ENCODE measurements at places on chromosomes 16 and 17.

GRCh38 chr17:32772453-32773025 lies 104.4 kb downstream of the MYO1D start:
- DNase-seq = no peak

- no peak for DNase-seq
Observed at GRCh38 chr16:85326113-85326793, 214.0 kb upstream of the CIBAR2 start.

DNA sequence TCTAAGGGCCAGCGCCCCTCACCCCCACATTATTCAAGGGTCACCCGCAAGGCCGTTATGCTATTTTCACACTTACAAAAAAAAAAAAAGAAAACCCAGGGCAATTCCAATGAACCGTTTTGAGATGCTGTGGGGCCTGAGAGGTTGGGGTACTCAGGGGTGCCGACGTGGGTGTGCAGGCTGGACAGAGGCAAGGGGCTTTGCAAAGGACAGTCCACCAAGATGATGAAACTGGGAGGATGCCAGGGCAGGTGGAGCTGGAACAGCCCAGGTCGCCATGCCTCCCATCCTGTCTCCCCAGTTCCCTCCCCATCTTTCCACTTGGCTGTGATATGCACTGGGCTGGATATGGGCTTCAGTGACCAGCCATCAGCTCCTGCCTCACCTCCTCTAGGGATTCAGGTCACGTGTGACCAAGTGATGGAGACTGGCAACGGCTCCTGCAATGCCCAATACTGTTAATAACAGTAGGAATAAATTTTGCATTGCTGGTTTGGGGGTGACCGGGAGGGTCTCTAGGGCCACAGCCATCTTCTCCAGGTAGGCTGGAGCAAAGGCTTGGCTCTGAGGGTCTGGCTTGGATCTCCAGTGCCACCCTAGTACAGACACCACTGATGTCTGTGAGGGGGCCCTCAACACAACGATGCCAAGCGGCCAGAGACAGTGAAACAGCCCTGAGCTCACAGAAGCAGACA lies 151.3 kb upstream of the TNRC6C start:
- DNase-seq = no peak

DNA sequence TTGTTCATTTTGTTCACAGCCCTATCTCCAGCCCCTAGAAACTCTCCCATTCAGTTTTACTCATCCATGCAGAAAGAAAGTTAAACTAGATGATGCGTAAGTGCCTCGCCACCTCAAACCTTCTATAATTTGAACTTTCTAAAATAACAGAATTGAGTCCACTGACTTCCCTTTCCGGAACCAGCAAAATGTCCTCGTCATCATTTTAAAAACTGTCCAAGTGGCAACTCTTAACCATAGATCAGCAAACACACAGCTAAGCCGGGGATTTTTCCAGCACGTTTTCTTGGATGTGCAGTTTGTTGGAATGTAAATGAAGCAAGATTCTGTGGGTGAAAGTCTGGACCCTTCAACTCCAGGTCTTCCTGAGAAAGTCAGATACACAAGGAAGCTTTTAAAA lies 369.7 kb upstream of the ERCC4 start:
- DNase-seq = no peak

GRCh38 chr17:34171245-34171818 lies 83.8 kb upstream of the CCL2 start:
- DNase-seq = peak; percentile 18

DNA sequence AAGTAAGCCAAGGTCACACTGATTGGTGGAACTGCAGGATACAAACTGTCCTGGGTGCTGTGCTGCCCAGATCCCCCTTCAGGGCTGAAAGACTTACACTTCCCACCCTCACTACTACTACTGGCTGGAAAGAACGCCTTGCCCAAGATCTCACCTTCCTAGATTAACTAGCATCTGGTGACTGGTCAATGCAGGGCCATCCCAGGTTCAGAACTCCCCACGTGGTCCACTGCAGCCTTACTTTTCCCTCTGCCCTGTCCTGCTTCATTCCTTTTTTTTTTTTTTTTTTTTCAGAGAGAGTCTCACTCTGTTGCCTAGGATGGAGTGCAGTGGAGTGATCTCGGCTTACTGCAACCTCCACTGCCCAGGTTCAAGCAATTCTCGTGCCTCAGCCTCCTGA lies 2.3 kb upstream of the PDZD9 start:
- no peak for DNase-seq

DNA sequence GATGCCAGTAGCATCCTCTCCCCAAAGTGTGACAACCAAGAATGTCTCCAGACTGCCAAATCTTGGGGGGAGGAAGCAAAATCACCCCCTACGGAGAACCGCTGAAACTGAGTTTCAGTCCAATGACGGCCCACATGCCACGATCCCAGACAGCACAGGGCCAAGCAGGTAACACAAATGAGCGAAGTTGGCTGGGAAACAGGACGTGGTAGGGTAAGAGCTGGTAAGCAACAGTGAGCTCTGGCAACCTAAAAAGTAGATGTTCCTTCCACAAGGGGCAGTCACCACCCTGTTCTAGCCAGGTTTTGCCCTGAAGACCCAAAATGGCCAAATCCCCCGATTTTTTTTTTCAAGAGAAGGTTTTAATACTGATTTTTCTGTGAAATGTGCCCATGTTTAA lies 25.4 kb downstream of the ZFHX3 start:
- DNase-seq = no peak

DNA sequence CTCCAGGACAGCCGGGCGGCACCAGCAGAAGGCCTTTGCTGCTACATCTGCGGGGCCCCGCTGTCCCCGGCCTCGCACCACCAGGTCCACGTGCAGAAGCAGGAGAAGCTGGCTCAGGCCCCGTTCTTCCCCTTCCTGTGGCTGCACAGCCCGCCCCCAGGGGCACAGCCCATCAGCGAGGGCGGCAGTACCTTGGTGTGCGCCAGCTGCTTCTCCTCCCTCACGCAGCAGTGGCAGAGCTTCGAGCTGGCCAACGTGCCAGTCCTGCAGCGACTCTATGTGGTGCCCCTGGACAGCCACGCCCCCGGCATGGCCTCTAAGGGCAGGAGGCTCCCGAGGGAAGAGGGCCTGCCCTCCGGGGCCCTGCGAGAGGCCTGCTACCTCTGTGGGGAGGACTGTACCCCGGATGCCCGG lies 58.3 kb upstream of the CIBAR2 start:
- DNase-seq = no peak

DNA sequence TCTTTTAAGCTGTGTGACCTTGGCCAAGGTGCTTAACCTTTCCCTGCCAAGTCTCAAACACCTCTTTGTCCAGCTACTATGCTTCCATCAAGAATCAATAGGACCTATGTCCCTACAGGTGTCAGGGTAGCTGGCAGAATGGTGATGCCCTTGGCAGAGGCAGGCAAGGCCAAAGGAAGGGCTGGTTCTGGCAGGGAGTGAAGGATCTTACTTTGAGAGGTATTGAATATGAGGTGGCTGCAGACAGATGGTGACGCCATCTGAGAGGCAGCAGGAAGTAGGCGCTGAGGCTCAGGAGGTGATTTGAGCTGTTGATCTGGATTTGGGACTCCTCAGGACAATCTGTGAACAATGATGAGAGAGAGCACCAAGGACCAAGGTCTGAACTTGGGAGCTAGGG lies 12.5 kb downstream of the ABCC3 start:
- DNase-seq = no peak

DNA sequence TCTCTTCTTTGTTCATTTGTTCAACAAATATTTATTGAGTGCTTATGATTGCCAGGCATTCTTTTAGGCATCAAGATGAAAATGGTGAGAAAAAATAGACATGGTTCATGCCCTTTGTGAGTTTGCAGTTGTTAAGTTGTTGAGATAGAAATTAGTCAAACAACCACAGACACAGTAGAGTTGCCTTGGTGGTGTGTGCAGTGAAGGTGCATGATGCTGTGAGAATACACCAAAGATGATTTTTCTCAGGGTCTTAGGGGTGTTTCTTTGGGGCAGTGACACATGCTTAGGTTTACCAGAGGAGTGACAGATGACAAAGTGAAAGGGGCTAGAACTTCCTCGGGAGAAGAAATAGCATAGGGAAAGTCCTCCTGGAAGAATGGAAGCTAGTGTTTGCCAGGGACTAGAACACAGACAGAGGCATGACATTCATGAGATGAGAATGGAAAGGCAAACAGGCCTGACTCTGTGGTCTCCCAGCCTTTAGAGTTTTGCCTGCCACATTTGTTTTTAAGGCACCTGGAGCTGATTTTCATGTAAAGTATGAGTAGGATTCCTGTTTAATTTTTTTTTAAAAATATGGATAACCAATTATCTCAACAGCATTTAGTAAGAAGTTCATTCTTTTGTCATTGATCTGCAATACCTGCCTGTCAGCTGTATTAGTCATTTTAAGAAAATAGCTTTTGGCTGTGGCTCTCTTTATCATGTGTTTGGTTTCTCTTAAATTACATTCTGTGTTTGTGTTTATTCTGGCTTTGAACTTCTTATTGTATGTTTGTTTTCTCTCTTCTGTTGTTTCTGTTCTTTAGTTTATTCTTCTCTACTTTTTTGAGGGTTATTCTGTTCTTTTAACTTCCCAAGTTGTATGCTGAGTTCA lies 36.6 kb downstream of the CYLD start:
- DNase-seq = no peak

GRCh38 chr17:62778990-62779681 lies 29.0 kb downstream of the MARCHF10 start:
- no peak for DNase-seq

GRCh38 chr17:67414130-67414529 lies 37.0 kb downstream of the PITPNC1 start:
- DNase-seq = no peak

DNA sequence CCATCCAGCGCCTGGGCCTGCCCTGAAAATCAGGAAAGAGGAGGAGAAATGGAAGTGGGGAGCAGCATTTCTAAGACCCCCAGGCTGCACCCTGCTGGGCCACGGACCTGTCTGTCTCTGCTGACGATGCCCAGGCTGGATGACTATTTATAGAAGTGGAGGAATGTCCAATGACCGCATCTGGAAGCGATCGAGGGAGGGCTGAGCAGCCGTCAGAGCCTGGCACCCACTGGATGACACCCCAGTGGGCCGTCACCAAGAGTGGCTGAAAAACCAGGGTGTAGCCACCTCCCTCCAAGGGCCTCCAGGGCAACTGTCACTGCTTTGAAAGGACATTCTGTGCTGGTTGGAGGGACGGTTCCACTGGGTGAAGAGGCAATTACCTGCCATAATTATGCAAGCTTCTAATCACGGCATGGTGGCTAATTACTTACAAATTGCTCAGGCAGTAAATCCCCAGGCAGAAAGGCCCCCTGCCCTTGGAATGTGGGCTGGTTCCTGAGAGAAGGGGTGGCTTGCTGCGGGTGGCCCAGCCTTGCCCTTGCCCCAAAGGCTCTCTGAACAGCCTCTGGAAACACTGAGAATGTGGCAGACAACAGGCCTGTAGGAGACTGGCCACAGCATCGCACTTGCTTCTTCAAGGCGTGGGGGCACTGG lies 332.1 kb downstream of the C16orf95 start:
- DNase-seq = no peak

GRCh38 chr17:79607940-79608623 lies 2.8 kb downstream of the RBFOX3 start:
- no peak for DNase-seq

DNA sequence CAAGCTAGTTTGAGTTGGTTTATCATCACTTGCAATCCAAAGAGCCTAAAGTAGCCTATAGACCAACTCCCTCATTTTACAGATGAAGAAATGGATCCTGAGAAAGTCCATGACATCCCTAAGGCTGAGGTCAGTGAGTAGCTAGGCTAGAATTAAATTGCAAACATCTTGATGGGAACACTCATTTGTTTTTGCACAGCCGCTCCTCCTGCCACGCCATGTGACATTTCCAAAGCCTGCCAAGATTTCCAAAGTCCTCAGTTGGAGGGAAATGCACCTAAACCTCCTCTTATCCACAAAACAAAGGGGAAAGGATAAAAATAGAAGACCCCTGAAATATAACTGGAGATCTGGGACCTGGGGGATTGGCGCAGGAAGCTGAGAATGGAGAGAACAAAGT lies 15.0 kb downstream of the TMEM92 start:
- DNase-seq = no peak

GRCh38 chr16:6644916-6645315 lies 687.7 kb upstream of the RBFOX1 start:
- DNase-seq = no peak

GRCh38 chr17:76735586-76736348 lies 1.4 kb downstream of the SRSF2 start:
- DNase-seq = no peak
